ENCODE measurements at places on chromosomes 1 and 21.

DNA sequence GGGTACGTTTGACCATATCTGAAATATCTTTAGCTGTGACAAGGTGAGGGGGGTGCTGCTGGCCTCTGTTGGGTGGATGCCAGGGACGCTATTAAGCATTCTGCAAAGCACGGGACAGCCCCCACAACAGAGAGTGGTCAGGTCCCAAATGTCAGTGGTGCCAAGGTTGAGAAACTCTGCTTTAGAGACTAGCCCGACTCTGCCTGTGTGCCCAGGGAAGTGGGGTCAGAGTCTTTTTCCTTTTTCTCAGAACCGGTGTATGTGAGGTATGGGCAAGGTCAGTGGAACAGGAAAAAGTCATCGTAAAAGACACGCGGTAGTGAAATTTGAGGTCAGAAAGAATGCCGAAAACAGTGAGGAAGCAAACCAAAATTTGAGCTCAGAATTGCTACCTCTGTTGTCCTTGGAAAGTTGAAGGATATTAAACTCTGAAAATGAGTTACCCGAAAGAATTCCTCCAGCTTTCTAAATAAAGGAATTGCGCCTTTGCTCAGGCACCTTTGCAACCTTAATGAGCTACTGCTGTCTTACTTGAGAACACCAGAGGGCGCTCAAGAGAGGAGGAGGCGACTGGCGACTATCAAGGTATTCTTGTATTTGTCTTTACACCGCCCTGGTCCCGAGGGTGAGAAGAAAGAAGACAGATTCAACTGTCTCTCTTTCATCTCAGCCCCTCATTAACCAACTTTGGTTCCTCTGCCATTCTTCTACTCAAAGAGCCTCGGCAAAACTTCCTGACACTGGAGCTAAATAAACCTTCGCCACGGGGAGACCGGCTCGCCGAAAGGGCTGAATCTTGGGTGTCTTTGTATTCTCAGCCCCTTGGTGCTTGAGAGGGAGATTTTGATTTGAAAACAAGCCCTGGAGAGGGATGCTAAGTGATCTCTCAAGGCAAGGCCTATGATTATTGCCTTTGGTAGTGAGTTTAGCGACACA is 85.4 kb upstream of the OLIG2 start:
- DNase-seq = peak; percentile 66

DNA sequence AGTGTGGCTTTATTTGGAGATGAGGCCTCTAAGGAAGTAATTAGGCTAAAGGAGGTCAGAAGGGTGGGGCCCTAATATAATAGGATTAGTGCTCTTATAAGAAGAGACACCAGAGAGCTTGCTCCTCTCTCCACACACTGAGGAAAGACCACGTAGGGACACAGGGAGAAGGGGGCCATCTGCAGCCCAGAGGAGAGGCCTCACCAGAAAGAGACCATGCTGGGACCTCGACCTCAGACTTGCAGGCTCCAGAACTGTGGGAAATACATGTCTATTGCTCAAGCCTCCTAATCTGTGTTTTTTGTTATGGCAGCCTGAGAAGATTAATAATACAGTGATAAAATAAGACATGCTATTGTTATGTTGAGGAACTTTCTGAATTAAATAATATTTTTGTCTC is 8.3 kb downstream of the RCAN1 start:
- DNase-seq = no peak

GRCh38 chr21:29416268-29416667 is 117.5 kb downstream of the BACH1 start:
- peak; percentile 24 for DNase-seq

GRCh38 chr1:222454782-222455181 is 93.1 kb downstream of the HHIPL2 start:
- DNase-seq = no peak

GRCh38 chr1:168535536-168535935 is 8.3 kb downstream of the XCL2 start:
- no peak for DNase-seq

- DNase-seq = no peak
Observed at GRCh38 chr1:110309767-110310166, 29.4 kb upstream of the RBM15 start.

- DNase-seq = no peak
Observed at GRCh38 chr1:226337276-226337875, 28.4 kb upstream of the LIN9 start.

DNA sequence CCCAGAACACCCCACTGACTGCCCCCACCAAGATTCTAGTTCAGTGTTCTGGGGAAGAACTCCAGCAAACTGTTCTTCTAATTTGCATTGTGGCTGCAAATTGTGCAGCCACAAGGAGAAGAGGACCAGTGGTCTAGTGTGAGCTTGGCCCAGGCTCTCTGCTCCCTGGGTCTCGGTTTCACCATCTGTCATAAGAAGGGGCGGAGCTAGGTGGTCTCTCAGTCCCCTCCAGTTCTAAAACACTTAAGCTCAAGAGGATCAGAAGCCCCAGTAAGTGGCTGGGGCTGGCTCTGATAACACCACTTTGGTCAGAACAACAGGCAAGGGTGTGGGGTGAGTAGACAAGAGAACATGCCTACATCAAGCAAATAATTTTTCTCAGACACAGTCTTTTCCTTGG is 99.9 kb downstream of the BEND5 start:
- no peak for DNase-seq

GRCh38 chr1:151024540-151025146 is 11.7 kb upstream of the BNIPL start:
- peak; percentile 96 for DNase-seq

GRCh38 chr1:89279011-89279466 is 6.4 kb upstream of the GBP5 start:
- no peak for DNase-seq

GRCh38 chr1:69842326-69842725 is 274.6 kb downstream of the LRRC7 start:
- DNase-seq = no peak

GRCh38 chr1:225342695-225343094 is 85.1 kb downstream of the LBR start:
- no peak for DNase-seq

- DNase-seq = no peak
Observed at GRCh38 chr1:228334954-228335353, 71.7 kb downstream of the TRIM11 start.

- DNase-seq = no peak
Observed at GRCh38 chr1:3676581-3677470, 24.5 kb downstream of the TP73 start.

GRCh38 chr1:9152535-9152934 is 23.6 kb upstream of the GPR157 start:
- DNase-seq = no peak

DNA sequence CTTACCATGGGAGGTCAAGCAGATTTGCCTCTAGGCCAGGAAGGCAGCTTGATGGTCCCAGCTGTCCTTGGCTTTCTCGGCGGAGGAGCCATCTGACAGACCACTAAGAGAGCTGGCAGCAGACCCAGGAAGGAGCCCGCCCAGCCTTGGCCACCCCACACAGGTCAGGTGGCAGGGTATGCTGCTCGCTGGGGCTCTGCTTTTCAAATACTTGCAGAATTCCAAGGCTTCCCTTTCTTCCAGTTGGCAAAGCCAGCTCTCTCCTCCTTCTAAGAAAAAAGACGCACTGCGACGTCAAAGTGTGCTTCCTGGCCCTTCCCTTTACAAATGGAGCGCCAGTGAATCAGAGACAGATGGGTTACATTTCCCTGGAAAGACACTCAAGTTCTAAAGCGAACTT is 229.4 kb downstream of the CACNA1E start:
- DNase-seq = no peak

- no peak for DNase-seq
Observed at GRCh38 chr1:62314454-62315350, 4.5 kb downstream of the KANK4 start.

DNA sequence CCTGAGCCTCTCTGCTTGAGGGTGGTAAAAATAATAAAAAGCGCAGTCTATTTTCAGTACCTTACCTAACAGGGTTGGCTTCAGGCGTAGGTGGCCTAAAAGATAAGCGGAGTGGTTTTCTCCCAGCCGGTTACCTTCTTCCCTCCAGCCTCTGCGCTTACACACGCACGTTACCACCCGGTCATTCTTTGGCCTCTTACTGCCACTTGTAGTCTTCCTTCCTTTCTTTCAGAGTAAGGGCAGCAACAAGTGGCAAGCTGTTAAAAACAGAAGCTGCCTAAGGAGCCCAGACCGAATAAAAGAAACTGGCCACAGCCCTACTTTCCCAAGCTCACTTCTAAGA is 35.4 kb downstream of the CLCA1 start:
- DNase-seq = no peak

- DNase-seq = no peak
Observed at GRCh38 chr1:88013485-88013884, 670.6 kb upstream of the PKN2 start.

GRCh38 chr1:72371259-72372035 is 89.1 kb upstream of the NEGR1 start:
- no peak for DNase-seq

DNA sequence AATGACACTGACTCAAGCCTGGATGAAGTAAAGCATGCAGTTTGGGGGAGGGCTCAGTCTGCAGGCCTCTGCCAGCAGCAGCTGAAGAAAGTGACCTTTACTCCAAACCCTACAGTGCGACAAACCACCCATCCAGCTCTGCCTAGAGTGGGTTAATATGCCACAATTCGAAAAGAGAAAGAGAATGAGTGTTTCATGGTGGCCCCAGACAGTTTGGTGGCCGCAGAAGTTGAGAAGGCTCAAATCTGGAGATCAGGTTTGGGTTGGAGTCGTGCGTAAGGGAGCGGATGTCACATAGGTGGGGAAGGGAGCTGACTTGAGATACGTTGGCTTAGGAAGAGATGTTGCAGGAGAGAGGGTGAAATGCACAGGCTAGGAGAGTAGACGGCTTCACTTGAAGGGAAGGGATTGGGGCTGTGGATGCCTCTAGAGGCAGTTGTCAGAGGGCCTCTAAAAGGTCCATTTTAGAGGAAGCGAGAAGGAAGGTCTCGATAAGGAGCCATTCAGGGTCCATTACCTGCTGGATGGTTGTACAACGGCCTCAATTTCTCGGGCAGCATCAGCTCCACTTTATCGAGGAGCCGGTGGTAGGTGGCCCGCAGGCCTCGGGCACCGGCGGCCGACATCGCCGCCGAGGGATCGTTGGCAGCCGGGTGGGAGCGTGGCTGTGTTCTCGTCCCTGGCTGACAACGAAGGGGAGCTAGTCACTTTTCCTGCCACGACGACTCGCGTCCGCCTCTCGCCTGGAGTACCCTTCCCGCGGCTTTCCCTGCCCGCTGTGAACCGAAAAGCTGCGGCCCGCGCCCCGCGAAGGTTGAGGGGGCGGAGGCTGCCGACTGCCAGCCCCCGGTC is 1.0 kb upstream of the DCAF6 start:
- DNase-seq = peak; percentile 40

DNA sequence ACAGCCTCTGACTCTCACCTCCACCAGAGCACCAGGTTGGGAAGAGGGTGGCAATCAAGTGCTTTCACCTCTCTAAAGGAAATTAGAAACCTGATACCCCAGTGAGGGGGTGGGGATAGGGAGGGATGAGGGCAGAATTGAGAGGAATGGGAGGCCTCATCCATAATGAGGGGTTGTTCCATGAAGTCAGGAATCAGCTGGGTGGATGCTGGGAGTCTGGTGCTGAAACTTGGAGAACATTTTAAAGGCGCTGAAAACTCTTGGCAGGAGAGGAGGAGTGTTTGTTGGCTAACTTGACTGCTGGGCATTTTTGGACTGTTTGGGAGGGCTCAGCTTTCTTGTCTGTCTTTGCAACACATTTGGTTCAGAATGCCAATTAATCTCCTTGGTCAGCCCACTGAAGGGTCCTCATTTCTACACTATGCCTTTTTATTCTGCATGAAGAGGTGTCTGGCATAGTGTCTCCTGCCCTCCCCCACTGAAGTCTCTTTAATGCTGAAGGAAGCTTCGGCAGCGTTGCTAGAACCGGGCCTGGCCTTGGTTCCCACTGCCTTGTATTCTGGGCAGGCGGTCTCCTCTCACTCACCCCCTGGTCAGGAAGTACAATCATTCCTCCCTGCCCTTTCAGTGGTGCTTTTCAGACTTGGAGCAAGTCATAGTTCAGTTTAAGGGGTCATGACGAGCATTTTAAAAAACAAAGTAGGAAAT is 2.2 kb downstream of the PHGDH start:
- DNase-seq = no peak

DNA sequence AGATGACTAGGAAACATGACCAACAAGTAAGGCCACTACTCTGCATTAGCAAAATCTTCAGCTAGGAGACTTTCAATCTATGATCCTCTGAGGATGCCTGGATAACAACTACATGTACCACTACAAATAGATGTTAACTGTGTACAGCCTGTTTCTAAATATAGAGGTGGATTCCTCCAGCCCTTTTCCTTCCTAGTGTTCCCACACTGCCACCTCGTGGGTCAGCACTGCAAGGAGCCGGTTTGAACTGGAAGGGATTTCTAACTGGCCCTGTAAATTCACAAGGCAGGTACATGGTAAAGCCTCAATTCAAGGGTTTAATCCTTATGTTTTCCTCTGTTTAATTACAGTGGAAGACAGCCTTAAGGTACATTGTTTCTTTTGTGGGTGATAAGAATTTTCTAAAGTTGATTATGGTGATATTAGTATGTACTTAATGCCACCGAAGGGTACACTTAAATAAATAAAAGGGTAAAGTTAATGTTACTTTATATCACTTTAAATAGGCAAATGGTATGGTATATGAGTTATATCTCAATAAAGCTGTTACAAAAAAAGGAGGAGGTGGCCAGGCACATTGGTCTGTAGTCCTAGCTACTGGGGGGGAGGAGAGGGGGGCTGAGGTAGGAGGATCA is 14.4 kb downstream of the SMYD3 start:
- peak; percentile 79 for DNase-seq

DNA sequence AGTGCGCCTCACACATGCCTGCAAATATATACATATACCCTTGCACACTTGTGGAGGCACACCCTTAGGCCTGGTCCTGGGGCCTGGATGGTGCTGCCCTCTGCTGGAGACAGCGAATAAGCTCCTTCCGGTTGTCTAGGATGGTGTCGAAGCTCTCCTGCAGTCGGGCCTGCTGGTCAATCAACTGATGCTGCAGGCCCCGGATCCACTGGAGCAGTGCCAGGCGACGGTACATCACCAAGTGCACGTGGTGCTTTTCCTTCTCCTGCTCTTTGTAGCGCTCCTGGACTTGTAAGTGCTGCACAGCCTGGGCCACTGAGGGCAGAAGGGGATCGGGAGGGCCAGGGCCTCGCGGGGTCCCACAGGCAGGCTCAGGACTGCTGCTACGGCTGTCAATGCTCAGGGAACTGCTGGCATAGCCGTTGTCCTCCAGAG is 3.1 kb downstream of the C1orf216 start:
- DNase-seq = peak; percentile 87

DNA sequence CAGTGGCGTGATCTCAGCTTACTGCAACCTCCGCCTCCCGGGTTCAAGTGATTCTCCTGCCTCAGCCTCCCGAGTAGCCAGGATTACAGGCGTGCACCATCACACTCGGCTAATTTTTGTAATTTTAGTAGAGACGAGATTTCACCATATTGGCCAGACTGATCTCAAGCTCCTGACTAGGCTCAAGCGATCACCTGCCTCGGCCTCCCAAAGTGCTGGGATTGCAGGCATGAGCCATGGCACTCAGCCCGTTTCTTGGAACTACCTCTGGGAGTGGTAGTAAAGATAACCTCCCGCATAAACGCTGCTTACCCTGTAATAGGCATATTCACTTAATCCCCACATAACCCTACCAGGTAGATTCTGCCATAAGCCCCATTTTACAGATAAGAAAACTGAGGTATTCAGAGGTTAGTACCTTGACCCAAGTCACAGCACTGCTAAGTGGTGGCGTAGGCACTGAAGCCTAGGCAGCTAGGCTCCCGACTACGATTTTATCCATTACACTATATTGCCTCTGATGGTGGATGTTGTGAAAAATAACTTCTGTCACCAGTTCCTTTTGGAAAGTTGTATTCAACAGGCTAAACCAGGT is 143.8 kb downstream of the SDCCAG8 start:
- DNase-seq = no peak

GRCh38 chr1:108570128-108570527 is 10.2 kb downstream of the EEIG2 start:
- peak; percentile 71 for DNase-seq

- DNase-seq = no peak
Observed at GRCh38 chr1:109269212-109269980, 13.5 kb downstream of the PSRC1 start.

All from SK-MEL-5 (cell line).